Fibroblast of the conjunctiva (primary cell): ENCODE measurements at places on chromosomes 1 and 21.

- DNase-seq, result no peak
Observed at GRCh38 chr1:45995298-45995697, 137.1 kb downstream of the PIK3R3 start.

- DNase-seq, result no peak
Observed at GRCh38 chr1:85202092-85202863, 1.5 kb upstream of the SYDE2 start.

DNA sequence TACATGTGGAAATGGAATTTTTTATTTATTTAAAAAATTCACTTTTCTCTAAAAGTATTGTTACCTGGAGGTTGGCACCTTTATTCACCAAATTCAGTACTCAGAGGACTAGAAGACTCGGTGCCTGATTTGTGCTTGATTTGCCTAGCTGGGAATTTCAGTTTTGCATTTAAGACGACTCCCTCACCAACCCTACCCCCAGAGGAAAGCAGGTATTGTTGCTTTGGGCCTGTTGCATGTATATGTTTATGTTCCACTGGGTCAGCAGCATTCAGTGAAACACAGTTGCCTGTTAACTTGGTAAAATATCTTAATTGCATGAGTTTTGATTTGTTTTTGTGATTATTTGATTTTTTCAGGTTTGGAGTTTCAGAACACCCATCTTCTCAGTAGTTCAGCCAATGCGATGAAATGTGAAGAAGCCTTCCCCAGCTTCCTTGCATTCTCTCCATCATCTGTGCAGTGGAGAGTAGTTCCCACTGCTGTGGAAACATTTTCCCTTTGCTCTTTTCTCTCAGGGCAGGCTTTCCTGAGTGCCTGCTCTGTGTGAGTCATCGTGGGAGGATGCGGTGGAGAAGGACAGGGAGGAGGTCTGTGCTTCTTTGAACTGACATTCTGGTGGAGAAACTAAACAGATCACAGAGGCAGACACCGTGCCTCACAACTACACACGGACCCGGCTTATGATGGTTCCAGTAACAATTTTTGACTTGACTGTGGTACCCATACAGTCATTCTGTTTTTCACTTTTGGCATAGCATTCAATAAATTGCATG lies 6.4 kb downstream of the ADARB1 start:
- no peak for DNase-seq

- no peak for DNase-seq
Observed at GRCh38 chr1:246166841-246167240, 340.2 kb downstream of the SMYD3 start.

GRCh38 chr1:26318338-26319064 lies 743 bp downstream of the CD52 start:
- no peak for DNase-seq

GRCh38 chr1:201119206-201120197 lies 7.3 kb upstream of the CACNA1S start:
- peak; percentile 29 for DNase-seq

DNA sequence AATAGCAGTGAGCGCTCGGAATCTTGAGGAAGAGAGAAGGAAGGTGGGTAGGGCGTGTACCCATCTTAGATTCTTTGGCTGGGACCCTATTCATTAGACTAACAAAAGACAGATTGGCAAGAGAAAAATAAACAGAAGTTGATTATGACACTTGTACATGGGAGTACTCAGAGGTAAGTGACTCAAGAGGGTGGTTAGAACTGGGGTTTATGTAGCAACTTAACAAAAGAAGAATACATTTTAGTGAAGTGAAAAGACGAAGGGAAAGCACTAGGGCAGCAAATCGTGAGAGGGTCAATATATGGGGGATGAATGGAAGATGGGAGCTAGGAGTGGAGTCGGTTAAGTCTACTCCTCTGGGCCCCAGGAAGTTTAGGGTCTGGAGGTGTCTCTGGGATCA lies 25.8 kb upstream of the RCC2 start:
- DNase-seq, result no peak

- no peak for DNase-seq
Observed at GRCh38 chr1:5459839-5460610, 532.2 kb downstream of the NPHP4 start.

DNA sequence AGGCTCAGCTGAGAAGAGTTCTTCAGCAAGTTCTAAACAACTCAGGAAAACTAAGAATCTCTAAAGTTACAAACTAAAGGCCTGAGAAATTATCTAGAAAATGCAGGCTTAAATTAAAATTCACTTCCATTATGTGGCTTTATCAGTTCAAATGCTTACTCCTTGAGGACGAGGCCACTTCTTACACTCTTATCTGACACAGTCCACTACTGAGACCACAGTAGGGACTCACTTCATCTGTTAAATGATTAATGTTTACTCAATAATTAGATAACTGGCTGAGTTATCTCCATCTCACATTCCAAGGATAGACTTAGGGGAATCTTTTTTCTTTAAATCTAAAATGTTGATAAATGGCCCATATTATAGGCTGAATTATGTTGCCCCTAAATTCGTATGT lies 1.6 kb downstream of the C1orf141 start:
- no peak for DNase-seq

GRCh38 chr1:59144959-59145358 lies 151.9 kb upstream of the FGGY start:
- no peak for DNase-seq

GRCh38 chr1:42449256-42449655 lies 6.6 kb downstream of the ZMYND12 start:
- no peak for DNase-seq

DNA sequence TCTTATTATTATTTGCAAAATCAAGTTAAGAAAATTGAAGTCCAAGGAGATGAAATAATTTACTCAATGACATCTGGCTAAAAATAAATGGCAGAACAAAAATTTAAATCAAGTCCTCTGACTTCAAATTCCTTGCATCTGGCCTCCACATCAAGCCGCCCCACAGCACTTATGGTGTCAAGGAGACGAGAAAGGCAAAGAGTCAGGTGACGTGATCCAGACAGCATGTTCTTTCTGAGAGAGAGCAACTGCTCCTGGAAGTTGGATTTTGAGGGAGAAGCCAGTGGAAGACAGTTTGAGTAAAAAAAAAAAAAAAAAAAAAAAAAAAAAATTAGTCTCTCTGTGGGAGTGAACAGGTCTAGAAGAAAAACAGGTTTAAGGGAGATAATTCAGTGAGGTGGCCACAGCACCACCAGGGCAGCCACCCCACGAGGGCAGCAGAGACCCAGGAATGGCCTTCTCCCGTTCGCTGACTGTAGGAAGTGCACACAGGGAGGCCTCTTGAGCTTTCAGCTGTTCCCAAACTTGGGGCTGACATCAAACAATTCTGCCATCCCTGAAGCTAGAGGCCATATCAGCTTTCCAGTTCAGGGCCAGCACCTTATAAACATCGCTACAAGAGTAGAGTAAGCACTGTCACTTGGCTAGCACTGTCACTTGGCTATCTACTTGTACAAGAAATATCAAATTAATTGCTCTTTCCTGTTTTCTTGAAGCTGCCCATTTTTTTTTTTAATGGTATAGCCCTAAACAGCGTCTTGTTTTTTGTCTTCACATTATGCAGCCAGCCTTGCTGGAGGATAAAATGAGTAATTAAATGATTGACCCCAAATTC lies 7.8 kb downstream of the C1orf162 start:
- DNase-seq, result peak; percentile 21

DNA sequence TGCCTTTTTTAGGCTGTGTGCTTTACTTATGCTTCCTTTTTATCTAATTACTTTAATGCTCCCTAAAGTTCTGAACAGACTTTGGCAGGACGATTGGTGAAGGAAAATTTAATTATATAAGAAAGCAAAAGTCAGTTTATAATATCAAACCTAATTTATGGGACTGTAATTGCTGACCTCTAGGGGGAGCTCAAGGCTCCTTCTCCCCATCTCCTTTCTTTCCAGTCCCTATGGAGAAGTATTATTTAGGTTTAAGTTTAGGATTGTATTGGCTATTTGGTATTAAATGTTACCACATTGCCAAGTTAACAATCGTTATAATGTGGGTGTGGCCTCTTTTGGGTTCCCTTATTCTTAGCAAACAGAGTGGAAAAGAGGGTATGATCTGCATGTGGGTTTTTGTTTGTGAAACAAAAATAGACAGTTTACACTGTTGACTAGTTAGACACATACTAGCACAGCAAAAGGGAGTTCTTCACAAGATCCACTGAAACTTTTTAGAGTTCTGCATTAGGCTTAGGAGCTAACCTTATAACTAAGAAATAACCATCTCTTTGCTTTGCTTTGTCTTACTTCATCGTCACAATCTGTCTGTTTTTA lies 48.2 kb upstream of the TNFSF4 start:
- peak; percentile 43 for DNase-seq

- DNase-seq, result no peak
Observed at GRCh38 chr1:2165646-2166045, 28.9 kb downstream of the FAAP20 start.

- no peak for DNase-seq
Observed at GRCh38 chr21:29115899-29116298, 14.5 kb upstream of the MAP3K7CL start.

DNA sequence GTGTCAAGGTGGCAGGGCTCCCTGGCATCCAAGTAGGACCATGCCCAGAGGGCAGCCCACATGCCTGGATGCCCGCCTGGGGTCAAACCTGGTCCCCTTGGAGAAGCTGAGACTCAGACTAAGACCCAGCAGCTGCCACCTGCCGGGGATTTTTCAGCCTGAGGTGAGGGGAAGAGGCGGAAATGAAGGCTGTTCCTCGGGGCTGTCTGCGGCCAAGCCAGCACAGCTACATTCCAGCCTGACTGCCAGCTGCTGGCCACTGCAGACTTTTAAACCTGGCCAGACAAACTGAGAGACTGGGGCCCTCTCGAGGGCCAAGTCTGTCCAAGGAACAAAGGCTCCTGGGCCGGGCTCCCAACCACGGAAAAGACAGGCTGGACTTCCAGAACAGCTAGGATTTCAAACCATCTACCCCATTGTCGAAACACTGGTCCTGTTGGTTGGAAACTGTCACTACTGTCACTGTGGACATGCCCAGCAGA lies 21.9 kb upstream of the PLEKHG5 start:
- DNase-seq, result no peak

- DNase-seq, result peak; percentile 78
Observed at GRCh38 chr1:67749844-67750690, 65.1 kb downstream of the GADD45A start.

DNA sequence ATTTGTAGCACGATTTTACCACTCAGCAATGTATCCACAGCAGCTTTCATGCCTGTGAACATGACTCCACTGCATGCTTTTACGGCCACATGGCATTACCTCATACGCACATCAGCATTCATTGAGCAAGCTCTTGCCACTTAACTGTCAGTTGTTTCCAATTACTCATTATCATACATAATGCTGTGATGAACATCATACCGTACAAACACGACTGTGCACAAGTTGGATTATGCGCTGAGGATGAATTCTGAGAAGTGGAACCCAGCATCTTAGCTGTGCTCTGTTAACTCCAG lies 9.6 kb downstream of the UMODL1 start:
- DNase-seq, result peak; percentile 61

- DNase-seq, result no peak
Observed at GRCh38 chr1:180603850-180604226, 28.0 kb upstream of the XPR1 start.

DNA sequence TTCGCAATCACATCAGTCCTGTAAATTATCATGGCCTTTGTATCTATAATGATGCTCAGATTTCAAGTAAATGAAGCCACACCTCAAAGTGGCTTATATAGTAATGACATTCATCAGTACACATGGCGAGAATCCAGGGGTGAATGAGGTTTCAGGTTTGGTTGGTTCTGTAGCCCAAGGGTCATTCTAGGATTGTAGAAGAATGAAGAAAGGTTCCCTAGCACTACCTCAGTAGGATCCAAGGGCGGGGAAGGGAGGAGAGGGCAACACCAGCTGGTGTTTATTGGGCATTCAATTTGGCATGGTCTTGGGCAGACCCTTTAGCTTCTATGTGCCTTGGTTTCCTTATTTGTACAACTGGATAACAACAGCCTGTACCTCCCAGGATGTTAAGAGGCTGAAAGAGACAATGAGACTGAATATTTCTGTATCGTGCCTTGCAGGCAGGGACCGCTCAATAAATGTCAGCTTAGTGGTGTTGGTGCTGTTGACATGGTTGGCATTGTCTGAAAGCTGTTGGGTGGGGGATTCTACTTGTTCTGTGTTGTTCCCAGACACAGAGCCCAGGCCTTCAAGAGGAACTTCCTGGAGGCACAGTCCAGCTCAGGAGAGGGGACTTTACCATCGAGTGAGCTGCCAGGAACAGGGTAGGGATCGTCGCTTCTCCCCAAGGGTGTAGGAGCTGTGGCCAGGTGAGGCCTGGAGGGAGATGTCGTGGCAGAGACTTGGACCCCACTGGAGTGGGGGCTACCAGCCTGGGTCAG lies 388.2 kb downstream of the PTPRU start:
- no peak for DNase-seq

DNA sequence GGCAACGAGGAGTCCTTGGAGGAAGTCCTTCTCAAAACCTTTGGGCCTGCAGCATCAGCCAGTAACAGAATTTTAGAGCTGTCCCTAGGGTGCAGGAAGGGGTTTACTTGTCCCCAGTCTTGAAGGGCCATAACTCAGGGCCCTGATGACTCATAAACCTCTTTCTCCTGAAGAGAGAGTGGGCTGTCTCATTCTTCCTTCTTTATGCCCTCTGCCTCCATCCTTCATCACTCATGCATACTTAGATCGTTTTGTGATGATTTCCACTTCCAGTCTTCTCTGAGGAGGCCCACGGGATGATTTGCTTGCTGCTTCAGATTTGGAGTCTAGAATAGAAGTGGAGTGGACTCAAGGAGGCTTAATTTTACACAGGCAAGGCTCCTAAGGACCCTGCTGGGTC lies 60.2 kb downstream of the NDUFS5 start:
- no peak for DNase-seq

DNA sequence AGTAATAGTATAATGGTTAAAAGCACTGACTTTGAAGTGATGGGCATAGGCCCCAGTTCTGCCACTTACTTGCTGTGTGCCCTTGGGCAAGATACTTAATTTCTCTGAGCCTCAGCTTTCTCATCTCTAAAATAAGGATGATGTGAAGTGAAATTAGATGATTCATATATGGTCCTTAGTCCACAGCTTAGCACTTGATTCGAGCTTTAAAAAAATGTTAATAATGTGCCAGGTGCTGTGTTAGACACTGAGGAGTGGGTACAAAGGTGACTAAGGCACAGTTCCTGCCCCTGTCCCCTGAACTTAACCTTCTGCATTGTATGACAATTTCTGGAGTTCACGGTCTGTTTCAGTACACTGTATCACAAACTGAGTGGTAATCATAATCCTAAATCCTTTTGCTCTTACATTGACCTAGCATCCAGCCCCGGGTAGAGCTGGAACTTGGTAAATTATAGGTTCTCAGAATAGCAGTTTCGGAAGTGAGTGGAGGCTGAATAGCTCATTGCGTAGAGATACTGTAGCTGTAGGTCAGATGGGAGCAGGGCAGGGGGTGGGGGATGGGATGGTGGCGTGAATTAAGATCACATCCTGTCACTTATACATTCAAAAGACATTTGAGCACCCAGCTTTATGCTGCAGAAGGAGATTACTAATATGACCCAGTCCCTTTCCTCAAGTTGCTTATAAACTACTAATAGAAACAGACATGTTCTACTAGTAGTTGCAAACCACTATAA lies 1.5 kb downstream of the ZNF691 start:
- no peak for DNase-seq
